ENCODE measurements at places on chromosomes 2 and 18.

GRCh38 chr18:68316636-68317035 is 398.3 kb downstream of the TMX3 start:
- DNase-seq = no peak

GRCh38 chr2:136131484-136131960 is 13.6 kb upstream of the CXCR4 start:
- no peak for DNase-seq

- no peak for DNase-seq
Measured at GRCh38 chr2:183339311-183339710, 215.1 kb downstream of the NUP35 start.

DNA sequence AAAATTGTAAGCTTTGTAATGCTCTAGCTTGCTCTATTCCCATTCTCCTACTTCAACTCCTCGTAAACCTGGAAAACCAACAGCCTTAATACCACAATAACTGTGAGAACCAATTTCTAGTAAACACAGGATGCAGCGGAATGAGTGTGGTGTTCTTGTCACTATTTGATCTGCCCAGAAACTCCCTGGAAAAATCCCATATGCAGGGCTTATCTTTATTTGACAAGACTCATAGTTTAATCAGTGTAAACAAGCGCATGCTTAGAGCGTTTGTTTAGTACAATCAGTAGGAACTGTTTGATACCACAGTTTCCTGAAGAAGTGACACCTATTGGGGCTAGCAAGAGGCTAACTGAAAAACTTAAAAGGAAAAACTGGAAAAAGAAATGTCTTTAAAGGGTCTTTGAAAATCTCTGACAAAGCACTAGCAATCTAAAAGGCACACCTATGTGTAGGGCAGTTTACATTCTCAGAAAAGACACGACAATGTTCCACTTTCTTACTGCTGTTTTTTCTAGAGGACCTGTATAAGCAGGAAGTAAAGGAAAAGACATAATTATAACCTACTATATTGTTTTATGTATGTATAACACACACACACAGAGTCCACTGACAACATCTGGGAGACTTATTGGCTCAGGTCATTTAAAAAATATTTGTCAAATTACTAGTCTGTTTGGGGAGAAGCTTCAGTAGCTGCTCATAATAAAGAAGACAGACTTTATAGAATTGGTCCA is 241.4 kb upstream of the KLHL14 start:
- DNase-seq = no peak

- DNase-seq = no peak
Measured at GRCh38 chr2:180599804-180600203, 380.6 kb upstream of the UBE2E3 start.

GRCh38 chr2:17643031-17643615 is 102.6 kb downstream of the VSNL1 start:
- no peak for DNase-seq

DNA sequence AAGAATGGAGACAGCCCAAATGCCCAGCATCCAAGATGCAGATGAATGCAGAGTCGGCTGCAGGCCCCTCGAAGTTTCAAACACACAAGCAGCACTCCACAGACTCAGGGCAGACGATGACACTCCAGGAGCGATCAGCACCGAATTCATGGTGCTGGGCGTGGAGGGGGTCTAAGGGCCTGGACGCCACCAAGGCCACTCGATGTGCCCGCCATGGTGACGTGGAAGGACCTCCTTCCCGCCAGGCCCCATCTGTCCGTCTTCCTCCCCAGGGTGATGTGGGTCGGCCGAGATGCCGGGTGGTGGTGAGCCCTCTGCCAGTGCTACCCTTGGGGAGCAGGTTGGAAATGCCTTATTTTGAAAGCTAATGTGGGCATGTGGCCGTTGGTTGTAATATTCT is 9.4 kb downstream of the KIF1A start:
- no peak for DNase-seq

- no peak for DNase-seq
Measured at GRCh38 chr2:9543557-9543956, 12.1 kb downstream of the ADAM17 start.

GRCh38 chr2:109392816-109393661 is 220.7 kb downstream of the SEPTIN10 start:
- DNase-seq = no peak

- no peak for DNase-seq
Measured at GRCh38 chr18:48997681-48997984, 46.9 kb upstream of the SMAD7 start.

DNA sequence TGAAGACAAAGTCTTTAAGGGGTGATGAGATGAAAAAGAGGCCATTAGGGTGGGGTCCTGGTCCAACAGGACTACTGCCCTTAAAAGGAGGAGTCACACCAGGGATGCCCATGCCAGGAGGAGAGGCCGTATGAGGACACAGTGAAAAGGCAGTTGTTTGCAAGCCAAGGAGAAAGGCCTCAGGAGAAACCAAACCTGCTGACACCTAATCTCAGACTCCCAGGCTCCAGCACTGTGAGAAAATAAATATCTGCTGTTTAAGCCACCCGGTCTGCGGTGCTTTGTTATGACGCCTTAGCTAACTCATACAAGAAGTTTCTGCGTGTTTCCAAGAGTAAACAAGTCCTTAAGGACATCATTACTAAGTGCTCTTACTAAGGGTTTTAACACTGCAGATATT is 93.6 kb downstream of the DNER start:
- no peak for DNase-seq

DNA sequence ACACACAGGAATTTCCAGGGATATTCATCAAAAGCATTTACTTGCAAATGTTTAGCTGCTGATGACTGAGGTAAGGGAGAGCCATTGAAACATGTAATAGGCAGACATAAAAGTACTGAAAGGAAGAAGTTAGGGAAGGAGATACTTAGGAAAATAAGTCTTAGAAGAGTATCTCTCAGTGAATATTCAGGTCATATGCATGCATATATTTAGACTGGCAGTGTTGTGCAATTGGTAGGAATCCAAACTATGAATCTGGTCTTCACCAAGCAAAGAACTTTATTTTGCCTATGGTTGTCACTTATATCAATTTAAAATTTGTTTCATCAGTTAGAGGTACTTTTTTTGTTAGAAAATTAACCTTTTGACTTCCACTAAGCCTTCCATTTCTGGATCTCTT is 1490.7 kb downstream of the SUCLG1 start:
- no peak for DNase-seq

DNA sequence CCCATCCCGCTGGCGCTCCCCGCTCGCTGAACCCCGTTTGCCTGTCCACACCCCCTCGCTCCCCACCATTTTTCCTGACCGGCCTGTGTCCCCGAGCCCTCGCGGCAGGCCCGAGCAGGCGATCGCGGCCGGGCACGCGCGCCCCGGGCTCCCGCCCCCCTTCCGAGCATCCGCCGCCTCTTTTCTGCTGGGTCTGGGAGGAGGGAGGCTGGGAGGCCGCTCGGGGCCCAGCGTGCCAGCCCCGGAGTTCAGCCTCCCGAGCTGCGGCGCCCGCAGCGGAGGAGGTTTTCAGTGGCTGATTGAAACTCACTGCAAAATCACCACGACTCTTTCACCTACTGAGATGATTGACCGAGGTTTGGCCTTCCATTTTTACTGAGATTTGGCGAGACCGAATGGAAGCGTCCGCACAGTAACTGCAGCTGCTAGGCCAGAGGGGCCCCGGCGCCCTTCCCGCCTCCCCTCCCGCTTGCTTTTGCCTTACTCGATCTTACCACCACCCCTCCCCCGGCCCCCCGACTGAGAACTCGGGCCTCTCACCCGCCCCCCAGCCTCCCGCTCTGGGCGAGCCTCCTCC is 4.8 kb downstream of the SOX11 start:
- no peak for DNase-seq

- no peak for DNase-seq
Measured at GRCh38 chr18:13380691-13381070, 162.1 kb downstream of the LDLRAD4 start.

- no peak for DNase-seq
Measured at GRCh38 chr2:189681903-189682302, 7.4 kb downstream of the ANKAR start.

GRCh38 chr18:59035591-59035990 is 104.1 kb upstream of the SEC11C start:
- DNase-seq = peak; percentile 26

GRCh38 chr2:171318463-171318934 is 115.3 kb downstream of the METTL8 start:
- DNase-seq = no peak

- DNase-seq = no peak
Measured at GRCh38 chr2:232338759-232339106, 39.8 kb upstream of the ALPP start.

GRCh38 chr18:23209031-23209430 is 73.7 kb downstream of the CABLES1 start:
- DNase-seq = no peak

GRCh38 chr18:3604498-3605408 is 154.8 kb downstream of the TGIF1 start:
- DNase-seq = no peak

DNA sequence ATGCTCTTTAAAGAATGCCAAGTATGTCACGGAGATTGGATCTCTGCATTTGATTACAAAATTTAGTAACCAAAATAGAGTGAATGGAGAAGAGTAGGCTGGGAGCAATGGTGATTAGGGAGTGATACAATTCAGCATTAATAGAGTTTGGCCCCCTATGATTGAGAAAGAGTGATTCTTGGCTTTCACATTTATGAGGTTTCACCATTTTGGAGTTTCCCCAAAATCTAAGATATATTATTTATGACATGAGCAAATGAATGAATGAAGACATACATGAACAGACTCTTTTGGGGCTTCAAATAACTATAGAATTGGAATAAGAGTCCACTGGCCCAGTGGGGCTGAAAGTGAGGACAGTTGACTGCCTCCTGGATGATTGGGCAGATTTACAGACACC is 255.2 kb downstream of the LPIN1 start:
- DNase-seq = no peak

DNA sequence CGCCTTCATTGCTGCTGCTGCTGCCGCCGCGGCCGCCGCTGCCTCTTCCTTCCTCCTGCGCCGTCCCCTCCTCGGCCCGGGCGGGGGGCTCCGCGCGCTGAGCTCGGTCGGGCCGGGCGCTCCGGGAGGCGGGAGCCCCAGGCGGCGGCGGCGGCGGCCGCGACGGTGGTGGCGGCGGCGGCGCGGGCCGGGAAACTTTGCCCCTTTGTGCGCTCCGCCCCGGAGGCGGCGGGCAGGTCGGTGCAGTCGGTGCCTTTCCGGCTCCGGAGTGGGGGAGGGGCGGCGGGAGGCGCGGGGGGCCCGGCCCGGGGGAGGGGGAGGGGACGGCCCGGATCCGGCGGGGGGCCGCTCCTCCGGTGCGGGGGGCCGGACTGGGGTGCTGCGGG is 205 bp downstream of the TET3 start:
- DNase-seq = no peak

DNA sequence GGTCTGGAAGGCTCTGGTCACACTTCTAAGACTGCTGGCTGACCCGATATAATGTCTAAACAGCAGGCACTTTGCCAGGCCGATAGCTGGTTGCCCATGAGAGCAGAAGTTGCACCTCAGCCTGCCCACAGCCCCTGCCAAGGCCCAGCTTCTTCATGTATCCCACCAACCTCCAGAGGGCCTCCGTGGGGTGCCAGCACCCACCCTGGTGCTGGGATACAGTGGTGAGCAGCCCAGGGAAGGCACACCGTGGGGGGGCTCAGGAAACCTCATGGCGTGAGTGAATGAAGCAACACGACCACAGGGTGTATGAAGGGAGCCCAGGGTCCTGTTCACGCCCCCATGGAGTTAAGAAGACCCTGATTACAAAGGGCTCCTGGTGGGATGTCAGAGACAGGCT is 16.2 kb upstream of the GLI2 start:
- DNase-seq = no peak

Measured in NCI-H524 treated with DMSO at 0.1 percent for 48 hours (cell line).